ENCODE measurements at places on chromosomes 16 and 17.

DNA sequence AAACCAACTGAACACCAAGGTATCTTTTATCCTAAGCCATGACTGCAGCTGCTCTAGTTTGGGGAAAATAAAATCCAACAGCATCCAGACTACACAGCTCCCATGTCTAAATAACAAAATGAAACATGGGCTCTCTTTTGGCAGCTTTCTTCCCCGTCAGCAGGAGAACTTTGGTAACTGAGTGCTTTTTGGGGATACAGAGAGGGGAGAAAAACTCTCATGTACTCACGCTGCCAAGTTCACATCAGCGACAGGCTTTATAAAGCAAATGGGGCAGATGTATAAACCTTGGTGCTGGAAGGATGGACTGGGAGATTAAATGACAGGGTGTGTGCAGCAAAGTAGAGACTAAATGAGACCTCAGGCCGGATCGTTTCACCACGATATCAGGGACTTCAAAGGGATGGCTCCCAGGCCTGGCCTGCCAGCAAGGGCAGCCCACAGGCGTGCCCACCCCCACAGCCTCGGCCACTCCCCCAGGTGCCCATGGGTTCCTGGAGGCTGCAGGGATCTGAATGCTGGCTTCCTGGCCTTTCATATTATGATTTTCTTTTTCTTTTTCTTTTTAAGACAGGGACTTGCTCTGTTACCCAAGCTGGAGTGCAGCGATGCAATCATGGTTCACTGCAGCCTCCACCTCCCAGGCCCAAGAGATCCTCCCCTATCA is 174.6 kb downstream of the ZNF423 start:
- no peak for DNase-seq

- DNase-seq = no peak
Measured at GRCh38 chr16:48001324-48001895, 154.4 kb downstream of the ABCC12 start.

DNA sequence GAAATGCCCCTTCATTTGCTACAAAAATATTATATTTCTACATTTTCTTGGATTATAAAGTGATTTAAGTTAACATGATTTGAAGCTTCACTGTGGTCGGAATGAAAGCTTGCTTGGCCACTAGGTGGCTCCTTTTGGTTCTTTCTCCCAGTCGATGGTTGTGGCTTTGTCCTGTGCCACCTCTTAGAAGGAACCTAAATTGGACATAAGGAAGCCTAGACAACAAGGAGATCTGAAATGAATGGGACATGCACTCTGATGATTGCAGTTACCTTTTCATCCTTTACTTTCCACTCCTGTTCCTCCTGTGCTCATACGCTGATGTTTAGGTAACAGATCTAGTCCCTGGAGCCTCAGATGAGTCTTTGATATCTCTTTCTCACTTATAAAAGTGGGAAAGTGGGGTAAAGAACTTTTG is 39.2 kb downstream of the FTO start:
- DNase-seq = no peak

GRCh38 chr16:23351360-23351759 is 49.3 kb downstream of the SCNN1B start:
- no peak for DNase-seq

GRCh38 chr17:49996495-49997300 is 1.7 kb upstream of the DLX3 start:
- no peak for DNase-seq

- no peak for DNase-seq
Measured at GRCh38 chr17:21029036-21029435, 13.8 kb downstream of the USP22 start.

DNA sequence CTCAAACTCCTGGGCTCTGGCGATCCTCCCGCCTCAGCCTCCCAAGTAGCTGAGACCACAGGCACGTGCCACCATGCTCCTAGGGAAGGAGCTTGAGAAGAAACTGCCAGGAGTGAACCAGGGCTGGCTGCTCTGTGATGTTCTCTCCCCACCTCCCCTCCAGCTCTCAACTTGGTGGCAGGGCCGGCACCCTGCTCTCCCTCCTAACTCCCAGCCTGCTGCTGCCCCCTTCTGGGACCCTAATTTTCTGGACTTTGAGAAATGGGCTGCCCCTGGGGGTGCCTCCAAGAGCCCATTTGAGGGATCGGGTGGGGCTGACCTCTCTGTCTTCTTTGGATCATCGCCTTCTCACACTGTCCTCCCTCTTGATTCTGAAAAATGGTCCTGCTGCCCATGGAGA is 14.9 kb upstream of the STAT3 start:
- DNase-seq = no peak

DNA sequence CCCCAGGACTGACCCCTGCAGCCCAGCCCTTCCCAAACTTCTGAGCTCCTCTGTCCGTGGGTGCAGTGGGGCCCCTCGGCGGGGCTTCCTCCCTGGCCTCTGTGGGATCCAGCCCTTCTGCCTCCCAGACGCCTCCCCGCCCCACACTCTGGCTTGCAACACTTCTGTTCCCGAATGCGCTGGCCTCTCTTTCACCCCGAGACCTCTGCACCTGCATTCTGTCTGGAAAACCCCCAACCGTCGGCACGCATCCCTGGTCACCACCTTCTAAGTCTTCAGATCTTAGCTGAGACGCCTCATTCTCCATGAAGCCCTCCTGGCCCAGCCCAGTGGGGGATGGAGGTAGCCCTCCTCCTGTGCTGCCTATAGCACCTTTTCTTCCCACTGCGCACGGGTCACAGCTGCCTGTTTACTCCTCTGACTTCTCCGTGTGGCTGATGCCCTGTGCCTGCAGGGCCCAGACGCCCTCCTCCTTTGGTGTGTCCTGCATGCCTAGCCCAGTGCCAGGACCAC is 26.4 kb downstream of the TMEM235 start:
- no peak for DNase-seq

DNA sequence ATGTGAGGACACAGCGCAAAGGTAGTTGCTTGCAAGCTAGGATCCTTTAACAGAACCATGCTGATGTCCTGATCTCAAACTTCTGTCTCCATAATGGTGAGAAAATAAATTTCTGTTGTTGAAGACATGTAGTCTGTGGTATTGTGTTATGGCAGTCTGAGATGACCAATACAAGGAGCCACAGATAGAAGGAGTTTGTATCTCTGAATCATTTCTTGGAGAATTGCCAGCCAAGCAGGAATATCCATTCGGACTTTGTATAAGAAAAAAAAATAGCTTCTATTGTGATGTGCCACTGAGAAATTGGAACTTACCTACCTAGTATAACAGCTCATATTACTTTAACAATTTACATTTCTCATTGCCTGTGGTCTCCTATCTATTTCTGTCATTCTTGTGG is 447.6 kb upstream of the CA10 start:
- DNase-seq = no peak

GRCh38 chr16:57640185-57640584 is 11.8 kb downstream of the ADGRG1 start:
- DNase-seq = no peak

All from esophagus squamous epithelium (tissue), 5 donors.